Lower lobe of right lung (tissue), 2 donors: ENCODE measurements at places on chromosomes 5 and 9. TPM values are rescaled to one million over a fixed set of nuclear protein-coding genes. Genes with fewer than 3 reads are reported as not detected.

GRCh38 chr9:99403371-99403770 is 181.3 kb downstream of the SEC61B start:
- H3K27me3 ChIP-seq = no peaks in the 10 kb centered on the region
- DNase-seq = no peak
- no peak overlapping the region for H3K27ac ChIP-seq

Gene HNRNPH1
- 517 TPM for total RNA-seq

DNA sequence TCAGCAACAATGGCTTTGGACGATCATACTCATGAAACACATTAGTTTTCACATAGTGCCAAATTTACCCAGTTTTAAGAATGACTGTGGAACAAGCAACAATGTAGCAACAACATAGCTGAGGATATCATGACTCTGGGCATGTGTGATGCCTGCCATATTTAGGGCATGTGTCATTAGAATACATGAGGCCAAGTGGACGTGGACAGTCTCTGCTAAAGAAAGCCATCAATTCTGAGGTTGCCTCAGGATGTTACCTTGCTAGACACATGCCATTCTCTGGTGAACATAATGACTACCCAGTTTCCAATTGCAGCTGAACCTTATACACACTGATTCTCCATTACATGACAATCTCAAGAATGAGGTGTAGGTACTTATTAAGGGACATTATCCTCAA is 103.3 kb upstream of the ADAMTS19 start:
- H3K4me3 ChIP-seq = no peak overlapping the region
- no peak overlapping the region for H3K27ac ChIP-seq
- DNase-seq = no peak
- H3K36me3 ChIP-seq = no peaks in the 10 kb centered on the region
- no peaks in the 10 kb centered on the region for H3K4me1 ChIP-seq
- no peaks in the 10 kb centered on the region for H3K27me3 ChIP-seq

- peaks cover 10% of the 10 kb centered on the region for H3K36me3 ChIP-seq
- peak; percentile 18 for DNase-seq
- H3K4me1 ChIP-seq = peaks cover 28% of the 10 kb centered on the region
Observed at GRCh38 chr9:37927132-37927531, 23.2 kb upstream of the SLC25A51 start.

- no peaks in the 10 kb centered on the region for H3K4me1 ChIP-seq
- no peaks in the 10 kb centered on the region for H3K27me3 ChIP-seq
- DNase-seq = no peak
Observed at GRCh38 chr5:168135897-168136296, 155.5 kb upstream of the WWC1 start.

- H3K36me3 ChIP-seq = no peaks in the 10 kb centered on the region
- no peak overlapping the region for H3K4me3 ChIP-seq
- H3K27me3 ChIP-seq = no peaks in the 10 kb centered on the region
Observed at GRCh38 chr9:71783120-71783523, 14.8 kb upstream of the CEMIP2 start.

Gene BRD3
- total RNA-seq = 35.5 TPM

Gene FOXD4L3
- 0.21 TPM for total RNA-seq
